A549 treated with ZK216348 at 1 μM for 4 hours (cell line): ENCODE measurements at places on chromosomes 3 and 15. TPM values are rescaled to one million over a fixed set of nuclear protein-coding genes. Genes with fewer than 3 reads are reported as not detected.

Gene LRRIQ4
- total RNA-seq: not detected in 5 replicates

Gene DNAJA4
- 0.05 TPM in 1 of 5 replicates, not detected in the others for total RNA-seq

Gene ATP8B4
- total RNA-seq: 0.62 to 1.6 TPM (median 0.91 TPM) in 5 replicates

Gene GNAI2
- total RNA-seq: 33.0 to 49.5 TPM (median 48.7 TPM) in 5 replicates

Gene SLC9A9
- 0.11 to 0.39 TPM (median 0.27 TPM) in 4 of 5 replicates, not detected in the other for total RNA-seq

Gene PP2D1
- total RNA-seq: not detected in 5 replicates

Gene EXD1
- total RNA-seq: not detected in 5 replicates

Gene SLCO2A1
- total RNA-seq: 0.02 to 0.22 TPM (median 0.06 TPM) in 4 of 5 replicates, not detected in the other

Gene NAALADL2
- 0.24 TPM in 1 of 5 replicates, not detected in the others for total RNA-seq

Gene CD47
- total RNA-seq: 31.6 to 40.7 TPM (median 39.4 TPM) in 5 replicates

Gene GJD2
- not detected in 5 replicates for total RNA-seq

Gene SPINK8
- not detected in 5 replicates for total RNA-seq

Gene SLCO3A1
- total RNA-seq: 14.5 to 30.6 TPM (median 26.9 TPM) in 5 replicates

Gene FANCD2OS
- total RNA-seq: not detected in 5 replicates

Gene CP
- total RNA-seq: 4.1 to 7.0 TPM (median 6.2 TPM) in 5 replicates

Gene GATA2
- 3.5 to 5.0 TPM (median 4.8 TPM) in 5 replicates for total RNA-seq

Gene DAZL
- not detected in 5 replicates for total RNA-seq

Gene BAHD1
- 9.1 to 12.4 TPM (median 11.5 TPM) in 5 replicates for total RNA-seq

Gene CPNE9
- 0.14 to 0.30 TPM (median 0.21 TPM) in 3 of 5 replicates, not detected in the others for total RNA-seq

Gene GPR62
- not detected in 5 replicates for total RNA-seq

Gene ZNF654
- total RNA-seq: 2.7 to 4.4 TPM (median 3.7 TPM) in 5 replicates

Gene ABHD5
- total RNA-seq: 19.1 to 27.9 TPM (median 20.3 TPM) in 5 replicates

Gene AMIGO3
- total RNA-seq: 0.18 to 1.1 TPM (median 0.66 TPM) in 4 of 5 replicates, not detected in the other

Gene FBXL2
- total RNA-seq: 6.4 to 9.5 TPM (median 8.6 TPM) in 5 replicates

Gene RETNLB
- total RNA-seq: not detected in 5 replicates

Gene CPLX3
- 0.07 TPM in 1 of 5 replicates, not detected in the others for total RNA-seq

Gene SERPINI2
- not detected in 5 replicates for total RNA-seq

Gene ARID3B
- total RNA-seq: 3.2 to 4.5 TPM (median 3.8 TPM) in 5 replicates

Gene CFAP92
- total RNA-seq: 0.11 TPM in 1 of 5 replicates, not detected in the others

Gene IMPG2
- 0.04 TPM in 1 of 5 replicates, not detected in the others for total RNA-seq

Gene CSTA
- total RNA-seq: 0.71 to 1.5 TPM (median 0.88 TPM) in 5 replicates

Gene FGF12
- 0.40 to 0.99 TPM (median 0.76 TPM) in 5 replicates for total RNA-seq

Gene ANKRD34C
- not detected in 5 replicates for total RNA-seq

Gene REC114
- total RNA-seq: not detected in 5 replicates

Gene HRG
- not detected in 5 replicates for total RNA-seq
